ENCODE measurements at places on chromosomes 13 and 19. TPM values are rescaled to one million over a fixed set of nuclear protein-coding genes. Genes with fewer than 3 reads are reported as not detected.

LGALS7 gene
- total RNA-seq, result not detected

GPR12 gene
- total RNA-seq, result 1.2 TPM

PLEKHG2 gene
- total RNA-seq, result 76.0 TPM

ZNF708 gene
- 20.5 TPM for total RNA-seq

CEACAM7 gene
- not detected for total RNA-seq

ZNF835 gene
- 14.5 TPM for total RNA-seq

KASH5 gene
- not detected for total RNA-seq

- peak overlapping the region; percentile 92 for H3K4me3 ChIP-seq
- no peaks in the 10 kb centered on the region for H3K36me3 ChIP-seq
- H3K27ac ChIP-seq, result peak overlapping the region; percentile 92
- DNase-seq, result no peak
- peaks cover 36% of the 10 kb centered on the region for H3K4me1 ChIP-seq
Measured at GRCh38 chr19:43532571-43532961, 422 bp upstream of the ZNF575 start.

- DNase-seq, result no peak
- peaks cover 8% of the 10 kb centered on the region for H3K36me3 ChIP-seq
Measured at GRCh38 chr19:18594824-18595373, 6.3 kb downstream of the REX1BD start.

GRCh38 chr13:112716461-112716820 lies 26.6 kb downstream of the ATP11A start:
- no peak for DNase-seq
- H3K4me3 ChIP-seq, result no peak overlapping the region
- no peak overlapping the region for H3K27ac ChIP-seq

- DNase-seq, result no peak
- H3K4me1 ChIP-seq, result no peaks in the 10 kb centered on the region
- H3K27ac ChIP-seq, result no peak overlapping the region
- H3K36me3 ChIP-seq, result no peaks in the 10 kb centered on the region
- H3K27me3 ChIP-seq, result no peaks in the 10 kb centered on the region
Measured at GRCh38 chr13:50612717-50613116, 230.8 kb downstream of the DLEU7 start.

- H3K4me1 ChIP-seq, result no peaks in the 10 kb centered on the region
- no peak for DNase-seq
- no peaks in the 10 kb centered on the region for H3K27me3 ChIP-seq
- no peak overlapping the region for H3K4me3 ChIP-seq
- H3K27ac ChIP-seq, result no peak overlapping the region
Measured at GRCh38 chr19:55098716-55099556, 18.5 kb downstream of the PPP1R12C start.

- H3K4me3 ChIP-seq, result peak overlapping the region; percentile 97
- H3K4me1 ChIP-seq, result peaks cover 46% of the 10 kb centered on the region
- H3K27me3 ChIP-seq, result no peaks in the 10 kb centered on the region
- no peak for DNase-seq
- H3K36me3 ChIP-seq, result no peaks in the 10 kb centered on the region
Measured at GRCh38 chr13:30307971-30308290, 580 bp upstream of the KATNAL1 start.

GRCh38 chr13:25844559-25845434 lies 207.0 kb downstream of the SHISA2 start:
- no peaks in the 10 kb centered on the region for H3K36me3 ChIP-seq
- H3K4me1 ChIP-seq, result no peaks in the 10 kb centered on the region
- H3K27me3 ChIP-seq, result no peaks in the 10 kb centered on the region
- H3K27ac ChIP-seq, result no peak overlapping the region

GRCh38 chr19:35178701-35179100 lies 24.2 kb downstream of the FXYD5 start:
- H3K27me3 ChIP-seq, result no peaks in the 10 kb centered on the region
- H3K36me3 ChIP-seq, result no peaks in the 10 kb centered on the region

DNA sequence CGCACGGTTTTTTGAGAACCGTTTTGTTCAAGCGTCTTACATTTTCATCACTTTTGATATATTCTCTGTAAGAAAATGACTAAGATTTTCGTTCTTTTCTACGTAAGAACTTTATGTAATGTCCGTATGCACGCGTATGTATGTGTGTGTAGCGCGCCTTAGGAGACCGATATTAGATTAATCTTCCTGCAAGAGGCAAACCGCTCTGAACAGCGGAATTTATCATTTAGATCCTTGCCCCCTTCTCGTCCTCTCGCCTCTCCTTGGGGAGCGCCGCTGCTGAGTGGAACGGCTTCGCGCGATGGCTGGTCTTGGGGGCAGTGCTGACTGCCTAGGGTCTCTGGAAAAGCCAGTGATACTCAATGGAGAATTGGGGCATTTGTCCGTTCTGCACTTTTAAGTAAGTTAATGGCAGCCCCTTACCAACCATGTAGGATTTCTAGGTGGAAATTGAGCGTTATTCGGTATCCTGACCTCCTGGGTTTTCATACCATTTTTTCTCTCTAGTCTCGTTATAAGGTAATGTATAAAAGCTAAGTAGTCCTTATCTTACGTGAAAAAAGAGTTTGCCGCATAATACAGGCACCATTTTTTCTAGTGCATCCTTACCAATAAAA lies 4.7 kb downstream of the MAB21L1 start:
- no peak for DNase-seq
- H3K27ac ChIP-seq, result no peak overlapping the region
- no peaks in the 10 kb centered on the region for H3K4me1 ChIP-seq
- H3K36me3 ChIP-seq, result no peaks in the 10 kb centered on the region
- H3K27me3 ChIP-seq, result no peaks in the 10 kb centered on the region

DNA sequence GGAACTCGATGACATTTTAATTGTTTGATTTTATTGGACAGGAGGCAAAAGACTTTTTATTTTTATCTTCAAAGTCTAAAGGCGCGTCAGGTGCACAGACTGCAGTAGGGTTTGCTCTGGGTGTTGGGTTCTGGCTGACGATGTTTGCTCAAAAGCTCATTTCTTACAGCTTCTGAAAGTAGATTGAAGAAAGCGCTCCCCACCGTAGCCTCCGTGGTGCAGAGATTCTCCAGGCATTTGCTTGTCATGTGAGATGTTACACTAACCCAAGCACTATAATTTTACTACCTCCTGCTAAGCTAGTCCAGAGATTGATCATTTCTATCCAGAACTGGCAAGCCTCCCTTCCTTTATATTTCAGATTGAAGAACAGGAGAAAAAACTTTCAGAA lies 14.5 kb upstream of the ATP11A start:
- no peaks in the 10 kb centered on the region for H3K4me1 ChIP-seq
- H3K27me3 ChIP-seq, result no peaks in the 10 kb centered on the region
- no peak overlapping the region for H3K27ac ChIP-seq
- H3K4me3 ChIP-seq, result no peak overlapping the region
- H3K36me3 ChIP-seq, result no peaks in the 10 kb centered on the region

DNA sequence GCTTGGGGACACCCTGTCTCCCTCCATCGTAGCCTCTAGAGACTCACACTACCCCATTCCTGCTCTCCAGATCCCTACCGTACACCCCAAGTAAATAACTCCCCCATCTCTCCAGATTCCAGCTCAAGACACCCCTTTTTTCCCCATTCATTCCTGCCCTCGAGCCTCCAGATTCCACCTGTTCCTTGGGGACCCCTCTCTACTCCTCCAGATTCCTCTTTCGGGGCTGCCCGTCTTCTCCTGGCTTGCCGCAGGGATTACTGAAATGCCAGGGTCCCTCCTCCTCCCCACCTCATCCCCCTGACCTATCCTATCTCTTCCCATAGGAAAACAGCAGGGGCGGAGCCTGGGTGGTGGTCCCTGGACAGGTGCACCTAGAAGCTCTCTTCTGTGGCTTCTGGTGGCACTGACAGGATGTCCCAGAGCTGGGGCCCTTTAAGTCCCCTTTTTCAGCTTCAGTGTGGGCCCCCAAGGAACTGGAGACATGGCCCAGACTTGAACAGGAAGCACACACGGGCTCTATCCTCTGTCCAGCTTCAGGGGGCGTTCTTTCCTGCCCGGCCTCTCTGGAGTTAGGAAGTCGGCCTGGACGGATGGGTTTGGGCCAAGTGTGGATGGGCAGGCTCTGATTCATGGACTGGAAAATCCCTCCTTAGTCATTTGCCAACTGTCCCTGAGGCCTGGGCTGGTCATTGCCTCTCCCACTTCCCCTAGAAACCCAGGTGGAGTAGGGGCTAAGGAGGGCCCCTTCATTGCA lies 1.2 kb downstream of the ZSWIM4 start:
- H3K27ac ChIP-seq, result peak overlapping the region; percentile 76
- no peaks in the 10 kb centered on the region for H3K36me3 ChIP-seq
- H3K4me1 ChIP-seq, result peaks cover 16% of the 10 kb centered on the region
- peak overlapping the region; percentile 99 for H3K4me3 ChIP-seq
- peak; percentile 77 for DNase-seq

GRCh38 chr19:55316646-55317045 lies 8.5 kb downstream of the TMEM150B start:
- no peak overlapping the region for H3K27ac ChIP-seq
- no peaks in the 10 kb centered on the region for H3K27me3 ChIP-seq

DNA sequence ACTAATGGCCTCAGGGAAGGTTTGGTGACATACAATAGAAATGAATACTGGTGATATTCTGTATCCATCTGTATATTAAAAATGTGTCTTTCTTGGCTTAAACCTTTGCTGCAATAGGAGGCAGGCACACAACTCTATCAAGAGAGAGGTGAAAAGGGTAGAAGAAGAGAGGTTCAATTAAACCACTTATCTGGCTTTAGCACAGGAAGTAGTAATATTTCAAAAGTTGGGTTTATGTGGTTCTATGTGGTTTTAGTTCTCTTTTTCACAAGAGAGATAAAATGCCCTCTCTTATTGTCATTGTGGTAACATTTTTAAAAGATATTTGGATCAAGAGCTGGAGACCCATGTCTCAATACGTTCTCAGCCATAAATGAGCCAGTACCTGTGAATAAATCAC lies 146.2 kb upstream of the FNDC3A start:
- no peak overlapping the region for H3K4me3 ChIP-seq
- no peak overlapping the region for H3K27ac ChIP-seq
- no peak for DNase-seq
- H3K36me3 ChIP-seq, result no peaks in the 10 kb centered on the region
- no peaks in the 10 kb centered on the region for H3K4me1 ChIP-seq

DNA sequence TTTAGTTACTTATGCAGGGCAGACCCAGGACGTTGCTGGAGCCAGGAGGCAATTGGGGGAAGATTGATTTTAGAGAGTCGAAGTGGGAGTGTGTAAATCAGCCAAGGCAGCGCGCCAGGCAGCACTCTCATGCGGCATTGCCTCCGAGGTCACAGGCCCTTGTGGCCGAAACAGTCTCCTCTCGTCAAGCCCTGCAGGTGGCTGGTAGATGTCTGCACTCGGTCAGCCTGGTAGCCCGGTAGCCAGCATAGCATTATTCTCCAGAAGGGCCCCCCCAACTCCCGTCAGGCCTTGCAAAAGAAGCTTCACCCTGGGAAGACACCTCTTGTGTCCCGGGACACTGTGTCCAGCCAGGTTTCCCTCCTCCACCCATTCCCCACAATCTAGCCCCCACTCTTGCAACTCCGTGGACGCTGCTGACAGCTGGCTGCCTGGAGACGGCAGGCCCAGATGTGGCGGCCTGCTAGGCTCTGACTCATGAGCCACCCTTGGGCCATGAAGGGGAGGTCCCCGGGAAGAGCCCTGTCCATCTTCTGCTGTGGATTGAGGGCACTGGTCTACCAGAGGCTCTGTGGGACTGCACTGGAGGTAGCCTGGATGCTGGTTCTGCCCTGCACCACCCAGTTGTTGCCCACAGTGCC lies 2.6 kb upstream of the PEPD start:
- no peaks in the 10 kb centered on the region for H3K27me3 ChIP-seq
- H3K4me3 ChIP-seq, result no peak overlapping the region
- no peak for DNase-seq
- no peak overlapping the region for H3K27ac ChIP-seq

- H3K27ac ChIP-seq, result no peak overlapping the region
- H3K36me3 ChIP-seq, result no peaks in the 10 kb centered on the region
- no peak for DNase-seq
- H3K4me1 ChIP-seq, result peaks cover 3% of the 10 kb centered on the region
- H3K27me3 ChIP-seq, result no peaks in the 10 kb centered on the region
Measured at GRCh38 chr13:48994706-48995105, 19.0 kb downstream of the FNDC3A start.

GRCh38 chr13:98515818-98516465 lies 61.0 kb downstream of the STK24 start:
- no peaks in the 10 kb centered on the region for H3K27me3 ChIP-seq
- no peak overlapping the region for H3K4me3 ChIP-seq
- peaks cover 3% of the 10 kb centered on the region for H3K36me3 ChIP-seq
- no peaks in the 10 kb centered on the region for H3K4me1 ChIP-seq
- H3K27ac ChIP-seq, result no peak overlapping the region

- H3K27me3 ChIP-seq, result no peaks in the 10 kb centered on the region
- no peak for DNase-seq
- H3K4me1 ChIP-seq, result no peaks in the 10 kb centered on the region
- H3K4me3 ChIP-seq, result no peak overlapping the region
Measured at GRCh38 chr13:66378894-66379293, 851.2 kb downstream of the PCDH9 start.

- H3K36me3 ChIP-seq, result peaks cover 4% of the 10 kb centered on the region
- H3K4me1 ChIP-seq, result no peaks in the 10 kb centered on the region
- H3K27me3 ChIP-seq, result no peaks in the 10 kb centered on the region
- no peak for DNase-seq
Measured at GRCh38 chr13:36945078-36945477, 25.0 kb upstream of the SMAD9 start.

- no peaks in the 10 kb centered on the region for H3K27me3 ChIP-seq
- no peak for DNase-seq
- no peak overlapping the region for H3K4me3 ChIP-seq
- peaks cover 66% of the 10 kb centered on the region for H3K4me1 ChIP-seq
- no peaks in the 10 kb centered on the region for H3K36me3 ChIP-seq
- peak overlapping the region; percentile 15 for H3K27ac ChIP-seq
Measured at GRCh38 chr19:46616631-46617322, 8.1 kb downstream of the PTGIR start.

GRCh38 chr13:90270226-90270625 lies 1077.3 kb upstream of the MIR17HG start:
- H3K27me3 ChIP-seq, result no peaks in the 10 kb centered on the region
- H3K4me3 ChIP-seq, result no peak overlapping the region
- no peaks in the 10 kb centered on the region for H3K4me1 ChIP-seq
- H3K27ac ChIP-seq, result no peak overlapping the region
- no peaks in the 10 kb centered on the region for H3K36me3 ChIP-seq

DNA sequence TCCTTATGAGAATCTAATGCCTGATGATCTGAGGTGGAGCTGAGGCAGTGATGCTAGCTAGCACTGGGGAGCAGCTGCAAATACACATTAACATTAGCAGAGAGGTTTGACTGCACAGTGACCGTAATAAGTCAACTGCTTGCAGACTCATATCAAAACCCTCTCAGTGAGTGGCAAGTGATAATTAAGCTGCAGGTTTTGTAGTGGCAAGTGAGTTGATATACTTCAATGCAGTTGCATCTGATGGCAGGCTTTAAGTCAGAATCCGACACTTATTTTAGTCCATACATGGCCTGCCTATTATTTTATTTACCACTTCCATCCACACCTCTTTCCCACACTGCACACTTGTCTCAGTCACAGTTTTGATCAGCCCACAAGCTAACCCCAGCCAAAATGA lies 209.2 kb upstream of the IRS2 start:
- H3K27ac ChIP-seq, result no peak overlapping the region
- H3K4me3 ChIP-seq, result no peak overlapping the region
- no peaks in the 10 kb centered on the region for H3K4me1 ChIP-seq
- no peak for DNase-seq

- H3K27ac ChIP-seq, result peak overlapping the region; percentile 98
- H3K4me3 ChIP-seq, result no peak overlapping the region
- no peak for DNase-seq
- peaks cover 85% of the 10 kb centered on the region for H3K4me1 ChIP-seq
- H3K36me3 ChIP-seq, result peaks cover 11% of the 10 kb centered on the region
Measured at GRCh38 chr19:13090511-13091231, 12.0 kb downstream of the LYL1 start.
